ENCODE measurements at places on chromosomes 11 and 22.

DNA sequence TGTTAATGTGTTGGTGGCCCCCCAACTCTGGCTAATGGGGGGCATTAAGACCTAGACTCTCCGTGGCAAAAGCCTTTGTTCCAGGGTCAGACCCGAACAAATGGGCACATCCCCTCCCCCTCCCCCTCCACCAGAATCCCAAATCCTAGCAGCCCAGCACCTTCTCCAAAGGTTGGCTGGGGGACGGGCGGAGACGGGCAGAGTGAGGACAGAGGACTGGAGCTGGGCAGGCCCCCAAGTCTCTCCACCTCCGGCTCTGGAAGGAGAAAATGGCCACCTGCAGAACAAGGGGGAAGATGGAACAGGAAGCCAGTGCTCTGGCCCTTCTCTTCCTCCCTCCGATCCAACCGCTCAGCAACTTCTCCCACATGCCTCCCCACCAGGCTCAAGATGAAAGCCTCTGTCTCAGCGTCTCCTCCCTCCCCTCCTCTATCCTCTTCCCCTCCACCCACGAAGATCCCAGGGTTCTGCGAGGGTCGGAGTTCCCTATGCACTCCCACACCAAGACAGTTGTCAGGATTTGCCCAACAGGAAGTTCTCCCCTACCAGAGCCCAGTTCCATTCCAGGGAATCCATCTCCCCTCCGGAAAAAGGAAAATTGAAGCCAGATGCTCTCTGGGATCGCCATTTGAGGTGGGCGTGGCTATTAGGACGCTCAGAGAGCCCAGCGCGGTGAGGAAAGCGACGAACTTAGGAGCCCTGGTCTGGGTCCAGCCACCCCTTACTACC lies 20.1 kb downstream of the ADA2 start:
- no peak for DNase-seq

- no peak for DNase-seq
Observed at GRCh38 chr11:34968862-34969261, 52.4 kb downstream of the PDHX start.

DNA sequence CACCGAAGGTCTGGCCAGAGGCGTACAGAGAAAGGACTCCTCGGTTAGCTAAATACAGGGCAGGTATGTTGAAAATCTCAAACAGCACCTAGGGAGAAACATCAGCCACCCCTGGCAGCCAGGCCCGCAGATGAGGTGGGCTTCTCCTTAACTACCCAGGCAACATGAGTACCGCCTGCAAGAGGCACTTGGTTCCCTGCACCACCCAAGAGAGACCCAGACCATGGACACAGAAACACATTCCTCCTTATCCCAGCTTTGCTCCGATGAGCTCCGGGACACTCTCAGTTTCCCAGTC lies 53.0 kb downstream of the DHCR7 start:
- DNase-seq, result no peak

GRCh38 chr11:116357784-116358544 lies 414.8 kb downstream of the BUD13 start:
- DNase-seq, result no peak

- DNase-seq, result no peak
Observed at GRCh38 chr11:122922893-122923292, 40.3 kb downstream of the JHY start.

DNA sequence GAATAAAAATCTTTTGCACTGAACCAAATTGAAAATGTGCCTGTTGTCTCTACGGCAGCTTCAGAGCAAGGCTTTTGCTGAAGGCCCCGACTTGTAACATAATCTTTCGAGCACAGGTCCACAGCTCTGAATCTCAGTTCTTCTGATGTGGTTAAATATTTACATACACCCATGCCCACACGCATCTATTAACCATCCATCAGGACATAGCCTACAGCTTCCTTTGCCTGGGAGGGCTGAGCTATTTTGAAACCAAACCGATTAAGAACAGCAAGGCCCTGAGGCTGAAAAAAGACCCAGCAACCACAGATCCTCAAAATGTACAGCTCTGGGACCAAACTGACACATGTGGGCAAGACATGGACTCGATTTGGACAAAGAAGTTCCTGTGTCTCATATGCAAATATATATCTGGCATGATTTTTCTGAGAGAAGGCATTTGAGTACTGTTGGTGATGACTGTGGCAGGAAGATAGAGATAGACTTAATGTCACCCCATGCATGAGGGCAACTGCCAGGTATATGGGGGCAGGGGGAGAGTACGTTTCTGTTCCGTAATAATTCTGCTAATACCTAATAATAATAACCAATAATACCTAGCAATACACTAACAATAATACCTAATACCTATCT lies 322.7 kb upstream of the PLET1 start:
- DNase-seq, result no peak

DNA sequence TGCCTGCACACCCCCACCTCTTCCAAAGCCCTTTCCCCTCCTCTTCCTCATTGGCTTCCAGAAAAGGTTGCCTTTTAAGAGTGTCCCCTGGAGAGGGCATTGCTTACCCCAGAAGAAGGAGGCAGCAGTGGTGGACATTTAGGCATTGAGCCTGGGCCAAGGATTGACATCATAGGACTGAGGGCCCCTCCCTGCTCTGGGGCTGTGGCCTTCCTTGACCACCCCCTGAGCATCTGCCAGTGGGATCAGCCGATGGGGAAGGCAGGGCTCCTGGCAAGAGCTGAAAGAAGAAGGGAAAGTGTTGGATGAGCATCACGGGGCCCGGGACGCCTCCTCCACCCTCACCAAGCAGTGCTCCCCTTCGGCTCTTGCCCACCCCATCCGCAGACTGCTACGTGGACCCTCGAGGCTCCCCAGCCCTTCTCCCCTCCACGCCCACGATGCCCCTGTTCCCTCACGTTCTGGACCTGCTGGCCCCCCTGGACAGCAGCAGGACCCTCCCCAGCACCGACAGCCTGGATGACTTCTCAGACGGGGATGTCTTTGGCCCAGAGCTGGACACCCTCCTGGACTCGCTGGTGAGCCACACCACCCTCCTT lies 37.4 kb downstream of the ZC3H7B start:
- DNase-seq, result no peak

DNA sequence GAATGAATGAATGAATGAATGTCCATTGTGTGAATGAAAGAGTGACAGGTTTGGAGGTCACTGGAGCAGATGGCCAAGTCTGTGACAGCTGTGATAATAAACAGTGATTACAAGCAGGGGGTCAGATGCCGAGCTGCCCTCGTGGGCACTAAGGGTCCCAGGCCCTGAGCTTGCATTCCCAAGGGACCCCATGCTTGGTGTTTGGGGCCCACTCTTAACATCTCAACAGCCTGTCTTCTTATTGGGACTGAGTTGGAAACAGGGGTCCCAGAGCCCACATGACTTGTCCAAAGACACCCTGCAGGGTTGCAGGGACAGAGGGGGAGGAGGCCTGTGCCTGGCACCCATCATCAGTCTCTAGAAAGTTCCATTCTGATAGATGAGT lies 12.0 kb upstream of the ANO1 start:
- DNase-seq, result no peak

DNA sequence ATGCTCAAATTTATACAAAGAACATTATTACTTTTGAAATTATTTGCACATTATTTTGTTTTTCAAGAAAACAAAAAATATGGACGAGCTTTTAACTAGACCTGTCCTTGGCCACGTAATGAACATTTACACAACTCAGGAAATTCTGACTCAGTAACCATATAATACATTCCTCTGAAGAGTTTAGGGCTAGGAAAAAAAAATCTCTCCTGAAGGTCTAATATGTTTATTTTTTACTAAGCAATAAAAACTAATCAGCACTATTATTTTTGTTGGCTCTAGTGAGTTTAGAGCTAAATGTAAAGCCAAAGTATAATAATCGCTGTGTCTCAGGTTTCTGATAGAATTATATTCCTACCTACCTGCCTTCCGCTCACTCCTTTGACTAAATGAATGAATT lies 187.5 kb downstream of the SWAP70 start:
- no peak for DNase-seq

- no peak for DNase-seq
Observed at GRCh38 chr11:125410091-125410490, 86.0 kb downstream of the FEZ1 start.

GRCh38 chr11:72576243-72576595 lies 98.0 kb downstream of the PDE2A start:
- DNase-seq, result no peak

DNA sequence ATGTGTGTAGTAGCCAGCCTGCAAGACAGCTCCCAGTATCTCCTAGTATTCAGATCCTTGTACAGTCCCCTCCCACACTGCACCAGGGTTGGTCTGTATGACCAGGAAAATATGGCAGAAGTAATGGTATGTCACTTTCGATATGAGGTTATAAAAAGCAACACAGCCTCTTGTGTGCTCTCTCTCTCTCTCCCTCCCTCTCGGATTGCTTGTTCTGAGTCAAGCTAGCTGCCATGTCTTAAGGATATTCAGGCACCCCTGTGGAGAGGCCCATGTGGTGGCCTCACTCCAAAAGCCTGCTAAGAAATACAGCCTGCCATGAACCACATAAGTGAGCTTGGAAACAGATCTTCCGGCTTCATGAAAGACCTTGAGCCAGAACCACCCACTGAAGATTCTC lies 25.4 kb downstream of the FXYD6 start:
- no peak for DNase-seq
